CD4-positive, alpha-beta T cell treated with Interleukin-15 for 1 hour (primary cell): ENCODE measurements at places on chromosomes 6 and 20.

DNA sequence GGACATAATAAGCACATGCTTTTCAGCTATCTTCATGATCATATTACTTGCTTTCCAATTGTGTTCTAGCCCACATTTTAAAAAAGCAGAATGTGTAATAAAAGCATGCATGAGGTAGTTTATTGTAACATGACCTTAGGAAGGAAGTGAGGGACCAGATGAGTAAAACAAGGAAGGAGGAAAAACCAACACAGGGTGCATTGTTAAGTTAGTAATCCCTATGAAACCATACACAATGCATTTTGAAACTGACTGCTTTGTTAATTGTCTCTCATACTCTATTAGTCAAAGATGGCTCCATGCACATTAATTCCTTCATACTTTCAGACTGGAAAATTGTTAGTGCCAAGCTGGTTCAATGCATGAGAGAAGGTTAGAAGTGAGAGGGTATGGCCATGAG, 37.7 kb upstream of the CENPW start:
- no peak for DNase-seq

DNA sequence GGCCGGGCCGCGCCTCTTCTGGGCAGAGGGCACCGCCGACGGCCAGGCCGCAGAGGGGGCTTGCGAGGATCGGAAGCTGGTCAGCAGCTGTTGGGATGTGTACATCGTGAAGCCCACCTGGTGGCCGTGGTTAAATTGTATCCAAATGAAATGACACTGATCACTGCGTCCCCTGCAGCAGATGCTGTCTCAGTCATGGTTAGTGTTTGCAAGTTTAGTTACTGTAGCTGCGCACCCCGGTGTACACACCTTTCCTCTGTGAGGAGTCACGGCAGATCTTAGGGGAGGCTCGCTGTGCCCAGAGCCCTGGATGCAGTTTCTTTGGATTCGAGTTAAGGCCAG, 653 bp downstream of the NAA20 start:
- no peak for DNase-seq

DNA sequence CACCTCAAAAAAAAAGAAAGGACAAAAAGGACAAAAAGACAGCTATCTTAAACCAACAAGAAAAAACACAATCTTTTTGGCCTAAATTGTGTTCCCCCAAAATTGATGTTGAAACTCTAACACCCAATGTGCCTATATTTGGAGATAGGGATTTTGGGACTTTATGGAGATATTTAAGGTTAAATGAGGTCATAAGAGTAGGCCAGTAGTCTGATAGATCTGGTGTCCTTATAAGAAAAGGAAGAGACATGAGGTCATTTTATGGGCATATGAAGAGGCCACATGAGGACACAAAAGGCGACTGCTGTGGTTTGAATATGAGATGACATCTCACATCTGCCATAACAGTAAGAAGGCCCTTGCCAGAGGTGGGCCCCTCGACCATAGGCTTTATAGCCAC, 49.5 kb downstream of the TRIM38 start:
- DNase-seq, result no peak

GRCh38 chr6:46269447-46270229, 98.9 kb upstream of the ENPP5 start:
- no peak for DNase-seq

GRCh38 chr6:7730784-7731227, 4.9 kb downstream of the BMP6 start:
- no peak for DNase-seq

- peak; percentile 33 for DNase-seq
Measured at GRCh38 chr6:12356983-12357972, 67.1 kb downstream of the EDN1 start.

GRCh38 chr6:116847227-116847626, 18.3 kb upstream of the GPRC6A start:
- DNase-seq, result no peak

- DNase-seq, result no peak
Measured at GRCh38 chr6:89509777-89510281, 76.9 kb downstream of the ANKRD6 start.

DNA sequence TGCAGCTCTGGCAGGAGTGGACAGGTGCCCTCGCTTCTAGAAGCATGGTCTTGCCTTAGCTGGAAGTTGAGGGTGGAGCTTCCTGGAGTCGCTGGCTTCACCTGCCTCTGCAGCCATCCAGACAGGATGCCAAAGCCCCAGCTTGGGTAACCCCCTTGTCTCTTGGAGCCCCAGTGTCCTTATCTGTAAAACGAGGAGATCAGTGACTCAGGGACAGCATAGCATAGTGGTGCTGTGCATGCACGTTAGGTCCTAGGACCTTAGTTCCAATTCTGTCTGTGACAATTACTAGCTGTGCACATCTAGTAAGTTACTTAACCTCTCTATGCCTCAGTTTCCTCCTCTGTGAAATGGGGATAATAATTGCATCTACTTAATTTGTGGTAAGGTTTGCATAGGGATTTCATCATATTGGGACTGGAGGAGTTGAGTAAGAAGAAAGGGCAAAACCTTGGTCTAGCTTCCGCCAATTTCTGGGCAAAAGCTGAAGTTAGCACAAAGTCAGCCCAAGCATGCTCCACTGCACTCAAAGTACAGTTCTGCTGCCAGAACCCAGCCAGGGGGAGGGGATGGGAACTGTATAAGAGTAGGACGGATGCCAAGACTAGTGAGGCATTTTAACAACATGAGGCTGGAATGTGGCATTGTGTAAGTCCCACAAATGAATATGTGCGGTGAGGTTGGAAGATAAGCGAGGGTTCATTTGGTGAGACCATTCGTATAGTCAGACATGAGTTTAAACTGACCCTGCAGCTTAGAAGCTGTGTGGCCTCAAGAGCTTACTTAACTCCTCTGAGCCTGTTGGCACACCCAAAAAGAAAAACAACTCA, 24.5 kb downstream of the TOX2 start:
- peak; percentile 27 for DNase-seq

DNA sequence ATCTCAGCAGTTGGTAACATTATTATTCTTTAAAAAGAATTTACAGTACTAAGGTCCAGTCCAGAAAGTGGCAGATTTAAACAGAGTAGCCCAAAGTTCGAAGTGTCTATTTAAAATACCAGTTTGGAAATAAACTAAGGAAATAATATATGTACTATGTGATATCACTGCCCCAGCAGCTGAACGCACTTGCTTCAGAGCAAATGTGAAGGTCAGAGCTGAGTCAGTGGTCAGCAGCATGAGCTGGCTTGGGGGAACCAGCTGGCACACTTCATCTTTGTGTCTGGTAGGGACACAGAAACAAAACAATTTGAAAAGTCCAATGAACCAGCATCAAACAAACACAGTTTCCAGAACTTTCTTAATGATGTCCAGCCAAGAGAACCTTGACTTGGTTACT, 15.4 kb downstream of the TMEM14B start:
- DNase-seq, result no peak

- DNase-seq, result no peak
Measured at GRCh38 chr6:42295181-42295580, 77.5 kb upstream of the MRPS10 start.

DNA sequence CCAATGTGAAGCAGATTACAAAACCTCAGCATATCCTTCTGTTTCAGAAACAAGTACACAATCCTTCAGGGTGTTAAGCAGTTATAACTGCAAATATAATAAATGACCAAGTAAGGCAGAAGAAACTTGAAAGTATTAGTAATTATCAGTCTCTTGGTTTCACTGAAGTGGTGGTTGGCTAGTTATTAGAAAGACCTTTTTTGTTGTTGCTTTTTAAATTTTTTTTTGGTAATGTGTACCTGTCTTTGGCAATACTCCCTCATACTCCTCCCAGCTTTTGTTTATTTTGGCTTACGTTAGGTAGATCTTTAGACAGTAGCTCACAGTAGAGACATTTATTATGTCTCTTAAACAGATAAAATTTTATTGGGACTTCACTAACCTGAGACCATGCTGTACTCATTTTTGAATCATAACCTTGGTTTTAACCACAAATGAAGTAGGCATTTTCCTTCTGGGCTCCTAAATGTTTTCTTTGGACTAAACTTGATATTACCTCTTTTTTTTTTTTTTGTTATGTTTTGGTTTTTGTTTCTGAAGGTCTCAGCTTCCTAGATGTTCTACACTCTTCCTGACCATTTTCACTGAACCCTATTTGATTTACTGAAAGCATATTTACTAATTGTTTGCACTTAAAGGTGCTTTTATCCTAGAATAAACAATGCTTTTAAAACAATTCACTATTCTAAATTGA, 6.4 kb downstream of the CD2AP start:
- DNase-seq, result no peak

GRCh38 chr6:132021552-132022375, 70.6 kb upstream of the CCN2 start:
- DNase-seq, result no peak

GRCh38 chr6:75217193-75217592, 11.3 kb upstream of the COL12A1 start:
- DNase-seq, result no peak

- DNase-seq, result no peak
Measured at GRCh38 chr20:59809630-59810448, 123.6 kb downstream of the SYCP2 start.

GRCh38 chr6:170122651-170123050, 168.2 kb downstream of the DLL1 start:
- no peak for DNase-seq

DNA sequence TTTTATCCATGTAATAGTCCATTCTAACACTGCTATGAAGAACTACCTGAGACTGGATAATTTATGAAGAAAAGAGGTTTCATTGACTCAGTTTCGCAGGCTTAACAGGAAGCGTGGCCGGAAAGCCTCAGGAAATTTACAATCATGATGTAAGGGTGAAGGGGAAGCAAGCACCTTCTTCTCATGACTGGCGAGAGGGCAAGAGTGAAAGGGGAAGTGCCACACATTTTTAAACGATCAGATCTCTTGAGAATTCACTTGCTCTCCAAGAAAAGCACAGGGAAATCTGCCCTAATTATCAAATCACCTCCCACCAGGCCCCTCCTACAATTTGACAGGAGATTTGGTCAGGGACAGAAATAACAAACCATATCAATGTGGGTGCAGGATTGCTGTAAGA, 859.7 kb downstream of the EPHA7 start:
- DNase-seq, result no peak

GRCh38 chr20:58424218-58424969, 35.4 kb downstream of the VAPB start:
- DNase-seq, result no peak

- DNase-seq, result no peak
Measured at GRCh38 chr6:139904158-139904533, 529.7 kb upstream of the CITED2 start.

- DNase-seq, result no peak
Measured at GRCh38 chr6:118859517-118860064, 34.4 kb upstream of the ASF1A start.

DNA sequence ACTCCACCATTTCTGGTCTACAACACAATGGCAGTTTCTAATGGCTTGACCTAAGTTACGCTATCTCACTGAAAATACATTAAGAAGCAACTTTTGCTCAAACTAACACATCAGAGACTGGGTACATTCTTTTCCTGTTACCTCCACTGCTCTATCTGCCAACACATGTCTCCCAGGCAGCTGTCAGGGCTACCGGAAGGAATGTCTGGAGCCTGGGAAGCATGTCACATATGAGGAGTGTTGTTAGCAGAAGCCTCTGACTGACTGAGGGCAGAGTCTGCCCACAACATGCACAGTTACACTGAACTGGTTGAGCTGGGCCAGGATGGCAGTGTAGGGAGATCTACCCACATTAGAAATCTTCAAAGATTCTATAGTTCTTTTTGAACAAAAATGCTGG, 264.5 kb downstream of the KIF16B start:
- DNase-seq, result no peak

- DNase-seq, result no peak
Measured at GRCh38 chr20:33411242-33411641, 9.9 kb upstream of the CDK5RAP1 start.

- no peak for DNase-seq
Measured at GRCh38 chr20:32583581-32584070, 1.5 kb downstream of the NOL4L start.

- DNase-seq, result no peak
Measured at GRCh38 chr20:43361526-43361925, 96.2 kb upstream of the SRSF6 start.

DNA sequence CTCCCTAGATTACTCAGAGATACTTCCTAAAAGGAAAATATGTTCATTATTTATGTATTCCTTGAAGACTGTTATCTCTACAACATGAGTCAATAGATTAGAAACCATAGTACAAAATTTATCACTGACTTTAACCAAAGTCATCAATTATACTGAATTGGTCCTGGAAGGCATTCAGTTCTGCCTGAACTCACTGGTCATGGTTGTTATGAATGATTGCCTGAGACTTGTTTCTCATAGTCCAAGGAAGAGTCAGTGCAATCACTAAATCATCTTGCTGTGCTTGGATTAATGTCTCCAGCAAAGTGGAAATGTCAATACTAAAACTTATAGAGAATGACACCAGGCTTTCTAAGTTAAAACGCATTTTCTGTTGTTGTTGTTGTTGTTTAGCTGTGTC, 878.6 kb upstream of the MANEA start:
- DNase-seq, result no peak

GRCh38 chr6:31058128-31058894, 48.0 kb downstream of the MUC22 start:
- DNase-seq, result no peak

- DNase-seq, result no peak
Measured at GRCh38 chr20:58665606-58666005, 14.5 kb downstream of the STX16 start.

DNA sequence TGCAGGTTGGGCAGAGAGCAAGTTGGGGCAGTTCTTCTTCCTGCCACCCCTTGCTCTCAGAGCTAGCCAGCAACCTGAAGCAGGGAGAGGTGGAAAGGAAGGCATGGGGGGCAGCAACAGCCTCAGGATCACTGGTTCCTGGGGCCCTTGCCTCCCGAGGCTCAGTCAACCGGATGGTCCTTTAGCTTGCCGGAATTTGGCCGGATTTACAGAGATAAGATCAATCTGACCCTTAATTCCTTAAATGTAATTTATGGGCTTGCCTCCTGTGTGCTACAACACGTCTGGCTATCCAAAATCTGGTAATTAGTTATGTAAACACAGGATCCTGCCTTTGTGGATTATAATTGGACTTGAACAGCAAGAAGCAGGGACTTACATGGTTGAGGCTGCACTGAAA, 19.5 kb upstream of the TCP11 start:
- no peak for DNase-seq

DNA sequence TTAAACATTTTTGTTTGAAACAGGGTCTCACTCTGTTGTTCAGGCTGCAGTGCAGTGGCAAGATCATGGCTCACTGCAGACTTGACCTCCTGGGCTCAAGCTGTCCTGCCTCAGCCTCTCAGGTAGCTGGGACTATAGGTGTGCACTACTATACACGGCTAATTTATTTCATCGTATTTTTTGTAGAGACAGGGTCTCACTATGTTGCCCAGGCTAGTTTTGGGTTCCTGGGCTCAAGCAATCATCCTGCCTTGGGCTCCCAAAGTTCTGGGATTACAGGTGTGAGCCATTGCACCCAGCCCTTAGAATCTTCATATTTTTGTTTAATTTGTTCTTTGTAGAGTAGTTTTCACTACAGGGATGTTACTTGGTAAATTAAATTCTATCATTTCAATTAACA, 67.1 kb downstream of the SGK1 start:
- no peak for DNase-seq

GRCh38 chr6:109239160-109239559, 143.1 kb downstream of the CD164 start:
- DNase-seq, result no peak
